ENCODE measurements at places on chromosomes 2 and 18.

- DNase-seq = no peak
Measured at GRCh38 chr2:170530284-170530745, 184.8 kb upstream of the SP5 start.

DNA sequence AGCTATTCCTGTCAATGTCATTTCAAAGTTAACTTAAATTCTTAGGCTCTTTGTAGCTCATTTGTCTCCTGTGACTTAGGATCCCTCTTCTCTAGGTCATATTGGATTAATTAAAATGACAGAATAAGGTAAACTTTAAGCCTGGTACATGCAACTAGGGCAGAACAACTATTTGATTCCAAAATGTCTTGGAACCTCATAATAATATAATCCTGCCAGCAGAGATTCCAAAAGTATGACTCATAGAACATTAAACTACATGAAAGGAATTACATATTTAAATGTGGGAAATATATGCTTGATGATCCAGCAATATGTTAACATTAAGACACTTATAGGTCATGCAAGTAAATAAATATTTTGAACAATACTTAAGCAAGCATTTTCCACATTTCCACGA is 63.3 kb downstream of the COL3A1 start:
- DNase-seq = no peak

DNA sequence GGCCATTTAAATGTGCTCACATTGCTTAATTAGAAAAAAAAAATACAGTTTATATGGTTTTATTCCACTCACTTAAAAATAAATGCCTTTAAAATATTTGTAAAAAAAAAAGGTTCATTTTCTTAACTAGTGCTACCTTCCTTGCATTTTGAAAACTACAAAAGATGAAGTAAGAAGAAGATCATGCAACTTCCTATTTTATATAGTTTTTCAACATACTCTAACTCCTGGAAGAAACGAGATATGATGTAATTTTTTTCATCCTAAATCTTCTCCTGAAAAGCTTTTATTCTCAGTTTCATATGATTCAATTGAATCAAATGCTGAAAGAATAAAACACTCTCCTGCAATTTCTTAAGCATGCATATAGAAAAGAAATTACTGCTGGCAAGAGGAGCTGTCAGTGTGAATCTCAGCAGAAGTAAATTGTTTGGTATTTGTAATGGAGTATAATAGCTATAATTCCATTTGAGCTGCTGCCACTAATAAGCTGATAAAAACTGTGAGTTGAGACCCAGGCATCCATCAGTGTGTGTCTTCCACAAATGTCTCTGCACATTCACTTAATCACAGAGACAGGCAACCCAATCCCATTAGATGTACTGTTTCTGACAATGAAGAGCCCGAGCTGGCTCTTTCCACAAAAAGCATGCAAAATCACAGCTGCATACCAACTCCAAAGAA is 3.7 kb downstream of the FTCDNL1 start:
- no peak for DNase-seq

DNA sequence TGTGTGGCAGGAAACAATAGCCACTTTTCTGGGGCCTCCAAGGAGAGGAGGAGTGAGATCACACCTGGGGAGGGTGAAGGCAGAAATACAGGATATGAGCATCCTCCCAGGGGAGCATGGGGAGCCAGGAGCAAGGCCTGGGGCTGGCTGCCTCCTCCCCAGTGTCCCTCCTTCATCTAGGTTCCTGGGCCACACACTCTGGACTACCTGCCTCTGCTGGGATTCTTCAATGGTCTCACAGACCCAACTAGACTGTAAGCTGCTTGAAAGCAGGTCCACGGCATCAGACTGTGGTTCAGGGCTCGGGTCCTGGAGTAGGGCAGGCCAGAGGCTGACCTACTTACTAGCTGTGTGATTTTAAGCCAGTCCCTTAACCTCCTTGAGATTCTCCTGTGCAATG is 94.0 kb downstream of the MCFD2 start:
- DNase-seq = no peak

Data from stimulated activated CD8-positive, alpha-beta memory T cell treated with anti-CD3 and anti-CD28 coated beads, Interleukin-4, amount 100 ng/mL, for 4 hours (primary cell).